Esophagus muscularis mucosa (tissue), 4 donors: ENCODE measurements at places on chromosomes 2 and 18. TPM values are rescaled to one million over a fixed set of nuclear protein-coding genes. Genes with fewer than 3 reads are reported as not detected.
A peak's percentile ranks its signal among the peaks of the same experiment; 100 is the strongest.

- H3K4me1 ChIP-seq: peaks cover 24% of the 10 kb centered on the region
- H3K36me3 ChIP-seq: peaks cover 44% of the 10 kb centered on the region
- H3K4me3 ChIP-seq: no peak overlapping the region
- no peak for DNase-seq
Measured at GRCh38 chr2:86025229-86025820, 80.4 kb downstream of the POLR1A start.

APOB gene
- 4.4 TPM for total RNA-seq

TCF23 gene
- total RNA-seq: not detected

CCDC68 gene
- 2.3 TPM for total RNA-seq

DNA sequence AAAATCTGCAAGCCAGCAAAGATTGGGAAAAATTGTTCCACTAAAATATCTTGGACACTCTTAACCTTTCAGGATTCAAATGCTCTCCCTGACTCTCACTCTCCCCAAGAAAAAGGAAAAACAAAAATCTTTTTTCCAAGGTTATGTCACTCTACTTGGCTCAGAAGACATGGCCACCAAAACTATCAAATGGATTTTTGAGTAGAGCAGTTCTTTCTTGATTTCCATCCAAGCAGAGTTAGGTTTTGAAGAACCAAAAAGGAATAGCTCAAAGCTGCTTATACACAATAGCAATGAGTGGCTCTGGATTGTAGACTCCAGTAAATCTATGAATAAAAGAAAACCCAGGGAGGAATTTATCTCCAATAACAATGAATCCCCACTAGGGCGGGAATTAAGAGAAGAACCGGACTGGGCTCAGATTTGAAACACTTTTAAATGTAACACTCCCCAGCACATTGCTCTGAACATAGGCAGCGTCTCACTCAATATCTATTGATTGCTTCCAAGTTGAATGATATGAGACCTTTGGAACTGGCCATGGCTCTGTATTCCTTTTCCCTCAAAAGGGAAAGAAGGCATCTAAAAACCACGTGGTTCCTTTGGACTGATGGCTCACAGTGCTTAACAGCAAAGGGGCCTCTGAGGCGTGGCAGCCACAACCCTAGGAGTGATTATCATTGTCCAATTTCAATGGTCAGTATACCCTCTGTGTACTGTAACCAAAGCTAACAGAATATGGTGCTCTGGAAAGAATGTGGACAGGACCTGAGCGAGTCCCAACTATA lies 68.3 kb downstream of the SPRED2 start:
- no peak overlapping the region for H3K4me3 ChIP-seq
- peak; percentile 45 for DNase-seq
- no peak overlapping the region for H3K27ac ChIP-seq
- no peaks in the 10 kb centered on the region for H3K27me3 ChIP-seq
- H3K36me3 ChIP-seq: no peaks in the 10 kb centered on the region
- H3K4me1 ChIP-seq: peaks cover 42% of the 10 kb centered on the region

DNA sequence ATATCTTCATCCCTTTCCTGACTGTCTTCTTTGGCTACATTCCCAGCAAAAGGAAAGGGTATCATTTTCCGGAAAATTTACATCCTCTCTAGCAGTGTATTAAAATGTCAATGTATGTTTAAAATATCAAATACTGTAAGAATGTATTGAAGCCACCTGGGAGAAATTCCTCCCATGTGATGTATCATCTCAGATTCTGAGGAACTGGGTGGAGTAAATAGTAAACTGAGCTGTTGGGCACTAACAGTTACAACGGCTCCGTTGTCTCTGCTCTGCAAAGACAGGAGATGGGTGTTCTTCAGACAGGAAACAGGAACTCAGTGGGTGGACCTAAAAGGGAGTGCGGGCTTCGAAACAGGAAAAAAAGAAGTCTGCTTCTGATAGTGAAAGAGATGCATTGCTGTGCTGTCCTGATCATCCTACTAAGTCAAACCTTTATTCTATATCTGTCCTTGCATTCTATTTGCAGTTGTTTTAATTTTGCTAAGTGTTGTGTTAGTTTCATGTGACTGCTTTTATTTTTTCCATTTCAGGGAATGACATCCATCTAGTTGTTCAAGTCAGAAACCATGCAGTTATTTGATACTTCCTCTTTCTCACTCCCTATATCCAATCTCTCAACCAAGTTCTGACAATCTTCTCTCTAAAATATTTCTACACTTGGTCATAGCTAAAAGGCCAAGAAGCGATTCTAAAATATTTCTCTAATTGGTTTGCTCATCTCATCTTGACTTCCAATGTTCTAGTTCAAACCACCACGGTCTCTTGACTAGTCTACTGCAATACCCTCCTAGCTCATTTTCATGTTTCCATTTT lies 19.4 kb downstream of the DOK1 start:
- H3K4me3 ChIP-seq: no peak overlapping the region
- peak overlapping the region; percentile 25 for H3K27ac ChIP-seq
- no peaks in the 10 kb centered on the region for H3K36me3 ChIP-seq
- DNase-seq: no peak

REG3G gene
- not detected for total RNA-seq
